Suprapubic skin (tissue), 4 donors: ENCODE measurements at places on chromosomes 11 and 22. TPM values are rescaled to one million over a fixed set of nuclear protein-coding genes. Genes with fewer than 3 reads are reported as not detected.

ALDH3B2 gene
- 120 TPM for total RNA-seq

- no peak for DNase-seq
Measured at GRCh38 chr11:130022799-130023198, 20.2 kb upstream of the PRDM10 start.

DNA sequence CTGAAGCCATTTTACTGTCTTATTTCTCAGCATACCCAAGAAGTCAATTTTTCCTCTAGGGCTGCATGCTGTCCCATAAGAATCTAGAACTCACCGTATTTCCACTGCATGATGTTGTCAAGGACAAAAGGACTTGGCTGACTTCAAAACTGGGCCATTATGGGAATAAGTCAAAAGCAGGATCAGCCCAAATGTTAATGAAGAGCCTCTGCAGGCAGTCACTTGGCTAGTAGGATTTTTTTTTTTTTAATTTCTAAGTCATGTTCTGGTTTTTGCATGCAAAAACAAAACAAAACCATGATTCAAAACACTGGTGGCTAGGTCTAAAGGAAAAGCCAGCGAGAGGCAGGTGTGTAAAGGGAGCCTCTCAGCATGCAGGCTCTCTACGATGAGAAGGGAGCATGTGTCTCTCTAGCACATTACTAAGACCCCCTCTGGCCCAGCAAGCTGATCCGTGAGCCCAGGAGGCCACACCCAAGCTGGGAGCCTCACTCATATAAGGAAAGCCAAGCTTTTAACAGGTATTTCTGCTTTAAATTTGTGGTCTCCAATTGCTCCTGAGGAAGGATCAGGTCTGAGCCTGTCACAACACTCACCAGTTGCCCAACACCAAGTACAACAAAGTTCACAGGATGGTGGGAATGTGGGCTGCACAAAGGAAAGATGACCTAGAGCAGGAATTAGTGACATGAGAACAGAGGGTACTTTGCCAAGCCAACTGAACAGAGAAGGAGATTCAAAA lies 21.4 kb upstream of the STK33 start:
- DNase-seq: no peak

DNA sequence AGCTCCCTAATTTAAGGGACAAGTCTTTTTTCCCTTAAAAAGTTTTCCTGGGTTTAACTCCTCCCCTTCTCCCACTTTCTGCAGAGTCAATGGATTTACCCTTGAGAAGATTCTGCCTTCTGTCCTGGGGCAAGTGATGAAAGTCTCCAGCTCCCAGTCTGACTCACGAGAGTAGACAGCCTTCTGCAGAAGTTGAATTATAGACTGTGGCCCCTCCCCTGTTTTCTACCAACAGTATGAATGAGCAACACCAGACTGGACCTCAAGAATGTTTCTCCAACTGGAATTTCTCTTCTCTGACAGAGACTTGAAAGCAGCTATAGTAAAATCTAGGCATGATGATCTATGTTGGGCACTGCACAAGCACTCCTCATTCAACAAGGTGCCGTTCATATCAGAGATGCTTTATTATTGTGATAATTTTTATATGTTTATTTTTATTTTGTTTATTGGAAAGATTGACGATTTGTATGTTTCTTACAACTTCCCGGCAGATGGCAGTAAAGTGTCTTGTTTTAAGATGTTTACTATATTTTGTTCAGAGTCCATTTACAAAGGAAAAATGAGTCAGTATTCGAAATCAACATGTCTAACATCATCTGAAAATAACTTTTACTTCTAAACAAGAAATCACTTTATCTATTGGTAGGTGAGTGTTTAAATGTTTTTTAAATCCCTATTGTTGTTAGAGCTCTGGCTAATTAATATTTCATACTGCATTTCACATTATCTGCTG lies 56.6 kb downstream of the LMO2 start:
- no peak for DNase-seq

SLC22A12 gene
- not detected for total RNA-seq

DNA sequence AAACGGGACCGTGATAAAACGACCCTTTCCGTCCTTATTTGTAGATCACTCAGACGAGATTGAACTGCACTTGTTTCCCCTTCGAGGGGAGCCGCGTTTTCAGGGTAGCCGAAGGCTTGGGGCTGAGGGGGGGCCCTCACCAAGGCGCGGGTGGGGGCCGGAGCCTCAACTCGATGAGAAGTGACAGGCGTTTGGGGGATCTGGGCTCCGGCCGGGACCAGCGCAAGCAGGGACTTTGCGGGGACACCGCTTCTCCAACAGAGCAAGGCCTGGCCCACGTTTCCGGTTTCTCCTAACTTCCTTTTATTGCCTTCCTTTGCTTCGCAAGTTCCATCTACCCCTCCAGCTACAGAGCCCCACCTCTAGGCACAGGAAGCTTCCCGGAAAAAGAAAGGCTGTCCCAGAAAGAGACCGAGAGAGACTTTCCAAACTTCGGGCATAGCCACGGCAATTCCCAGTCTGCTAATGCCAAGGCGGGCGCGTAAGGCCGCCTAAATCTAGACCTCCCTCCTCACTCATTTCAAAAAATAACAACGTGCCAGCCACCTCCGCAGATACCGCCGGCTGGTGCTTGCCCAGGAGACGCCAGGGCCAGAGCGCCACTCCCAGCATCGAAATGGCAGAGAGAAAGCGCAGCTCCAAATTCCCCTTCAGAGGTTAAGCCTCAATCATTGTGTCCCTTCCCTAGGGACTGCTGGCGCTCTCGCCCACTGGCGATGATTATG lies 6.6 kb downstream of the PAX6 start:
- no peak for DNase-seq

DNA sequence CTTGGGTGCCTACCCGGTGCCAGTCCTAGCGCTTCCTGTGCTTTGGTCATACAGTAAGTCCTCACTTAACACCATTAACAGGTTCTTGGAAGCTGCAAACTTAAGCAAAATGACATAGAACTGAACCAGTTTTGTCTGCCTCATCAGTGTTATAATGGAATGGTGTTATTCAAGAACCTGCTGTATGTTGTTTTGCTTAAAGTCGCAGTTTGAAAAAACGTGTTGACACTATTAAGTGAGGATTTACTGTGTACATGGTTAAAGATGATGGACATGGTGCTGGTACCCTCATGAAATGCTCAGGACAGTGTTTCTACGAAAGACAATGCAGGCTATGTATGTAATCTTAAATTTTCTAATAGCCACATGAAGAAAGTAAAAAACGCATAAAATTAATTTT lies 41.3 kb downstream of the PPP6R3 start:
- DNase-seq: no peak

- DNase-seq: no peak
Measured at GRCh38 chr11:117117681-117118080, 19.5 kb upstream of the SIK3 start.

- no peak for DNase-seq
Measured at GRCh38 chr22:43018615-43019014, 3.7 kb upstream of the PACSIN2 start.

DNA sequence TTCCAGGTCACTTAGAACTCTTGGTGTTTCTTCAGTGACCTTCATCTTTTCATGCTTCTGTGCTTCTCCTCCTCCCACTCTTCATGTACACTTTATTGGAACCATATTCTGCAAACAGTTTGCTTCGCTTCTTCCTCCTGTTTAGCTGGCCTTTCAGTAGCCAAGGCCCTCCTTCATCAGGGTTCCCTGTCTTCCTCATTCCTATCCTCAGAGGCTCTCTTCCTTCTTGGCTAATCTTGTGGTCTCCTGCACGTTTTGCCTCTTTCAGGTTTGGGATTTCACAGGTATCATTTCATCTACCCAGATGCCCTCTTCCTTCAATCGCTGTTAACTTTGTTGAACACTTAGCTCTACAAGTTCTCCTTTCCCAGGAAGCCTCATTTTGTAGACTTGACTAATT lies 66.8 kb downstream of the DEPDC5 start:
- no peak for DNase-seq

- DNase-seq: no peak
Measured at GRCh38 chr11:116683982-116684381, 88.8 kb downstream of the BUD13 start.

DNA sequence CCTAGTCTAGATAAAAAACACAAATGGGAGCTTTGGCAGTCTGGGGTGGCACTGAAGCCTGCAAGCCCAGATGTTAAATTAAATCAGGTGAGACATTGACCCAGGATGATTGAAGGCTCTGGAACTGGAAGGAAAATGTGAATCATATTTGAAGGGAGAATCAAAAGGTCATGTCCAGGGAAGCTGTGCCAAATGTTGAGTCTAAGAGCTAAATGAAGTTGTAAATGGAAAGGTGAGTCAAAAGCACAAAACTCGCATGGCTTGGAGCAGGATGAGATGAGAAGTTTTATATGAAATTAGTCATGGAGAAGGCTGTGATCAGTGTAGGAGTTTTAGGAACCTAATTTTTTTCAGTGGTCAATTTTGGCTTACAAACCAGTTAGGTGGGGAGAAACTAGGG lies 301.1 kb downstream of the BLID start:
- DNase-seq: no peak

- DNase-seq: no peak
Measured at GRCh38 chr11:89495951-89496350, 4.8 kb upstream of the NOX4 start.

LARGE2 gene
- 47.4 TPM for total RNA-seq

GPHA2 gene
- not detected for total RNA-seq

MOV10L1 gene
- not detected for total RNA-seq

DNA sequence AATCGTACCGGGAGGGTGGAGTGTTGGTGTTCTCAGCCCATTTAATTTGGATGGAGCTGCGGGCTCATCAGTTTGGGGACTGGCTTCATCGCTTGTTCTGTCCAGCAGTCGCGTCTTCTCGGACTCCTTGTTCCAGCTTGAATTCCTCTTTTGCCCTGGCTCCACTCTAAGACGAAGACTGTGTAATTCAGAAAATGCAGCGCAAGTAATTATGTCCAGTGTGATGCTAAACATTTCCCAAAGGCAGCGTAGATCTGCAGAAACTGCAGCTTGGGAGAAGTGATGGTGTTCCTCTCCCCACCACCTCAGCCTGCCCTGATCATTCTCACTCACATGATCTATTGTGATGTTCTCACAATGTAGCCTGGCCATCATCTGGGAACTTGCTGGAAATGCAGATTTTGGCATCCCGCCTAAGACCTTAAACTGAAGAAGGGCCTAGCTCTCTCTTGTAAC lies 666 bp downstream of the SLC25A18 start:
- no peak for DNase-seq
